Pancreas (tissue), 10 donors: ENCODE measurements at places on chromosomes 3 and 15. TPM values are rescaled to one million over a fixed set of nuclear protein-coding genes. Genes with fewer than 3 reads are reported as not detected.

APOD gene
- 103 TPM for total RNA-seq

SATB1 gene
- 28.2 TPM for total RNA-seq

CNTN3 gene
- total RNA-seq = 2.9 TPM

DUOXA2 gene
- total RNA-seq = 17.0 TPM

- DNase-seq = no peak
Measured at GRCh38 chr3:112425858-112426750, 73.2 kb downstream of the BTLA start.

GRCh38 chr15:89116404-89116803 is 28.1 kb downstream of the ABHD2 start:
- DNase-seq = no peak

GRCh38 chr3:41768363-41768762 is 193.5 kb downstream of the ULK4 start:
- DNase-seq = no peak

GRCh38 chr3:23712656-23713559 is 92.8 kb upstream of the UBE2E1 start:
- DNase-seq = no peak

DNA sequence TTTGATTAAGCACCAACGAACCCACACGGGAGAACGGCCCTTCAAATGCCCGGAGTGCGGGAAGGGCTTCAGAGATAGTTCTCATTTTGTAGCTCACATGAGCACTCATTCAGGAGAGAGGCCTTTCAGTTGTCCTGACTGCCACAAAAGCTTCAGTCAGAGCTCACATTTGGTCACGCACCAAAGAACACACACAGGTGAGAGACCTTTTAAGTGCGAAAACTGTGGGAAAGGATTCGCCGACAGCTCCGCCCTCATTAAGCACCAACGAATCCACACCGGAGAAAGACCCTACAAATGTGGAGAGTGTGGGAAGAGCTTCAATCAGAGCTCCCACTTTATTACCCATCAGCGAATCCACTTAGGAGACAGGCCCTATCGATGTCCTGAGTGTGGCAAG is 8.7 kb downstream of the ZNF774 start:
- no peak for DNase-seq

DNA sequence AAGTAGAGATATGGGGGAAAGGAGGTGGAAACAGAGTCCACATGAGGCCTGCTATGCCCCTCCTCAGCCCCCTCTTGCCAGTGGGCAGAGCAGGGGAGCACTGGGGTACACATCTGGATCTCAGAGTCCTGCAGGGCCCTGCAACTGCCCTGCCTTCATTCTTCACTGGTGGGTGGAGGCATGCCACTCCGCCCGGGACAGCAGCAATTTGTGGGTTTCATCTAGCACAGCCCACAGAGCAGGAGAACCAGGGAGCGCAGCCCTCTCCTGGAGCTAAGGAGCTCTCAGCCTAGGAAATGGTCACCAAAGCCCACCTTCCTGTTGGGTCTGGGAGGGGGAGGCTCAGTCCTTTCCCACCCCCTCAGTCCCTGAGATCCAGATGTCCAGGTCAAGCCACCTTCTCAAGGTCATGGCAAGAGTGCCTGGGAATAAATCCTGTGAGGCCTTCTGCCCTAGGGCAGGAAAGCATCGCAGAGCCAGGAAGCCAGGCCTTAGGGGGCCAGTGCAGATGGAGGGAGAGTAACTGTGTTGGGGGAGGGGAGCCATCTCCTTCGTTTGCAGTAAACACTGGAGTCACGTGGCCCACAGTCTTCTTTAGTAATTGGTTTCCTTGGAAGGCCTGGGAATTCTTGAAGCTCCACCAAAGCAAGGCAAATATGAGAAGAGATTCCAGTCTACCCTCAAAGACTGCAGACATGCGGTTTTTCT is 31.0 kb downstream of the ANP32A start:
- DNase-seq = peak; percentile 23

- no peak for DNase-seq
Measured at GRCh38 chr15:31389576-31389975, 62.9 kb downstream of the KLF13 start.

- no peak for DNase-seq
Measured at GRCh38 chr3:185207931-185208746, 45.7 kb downstream of the EHHADH start.

DNA sequence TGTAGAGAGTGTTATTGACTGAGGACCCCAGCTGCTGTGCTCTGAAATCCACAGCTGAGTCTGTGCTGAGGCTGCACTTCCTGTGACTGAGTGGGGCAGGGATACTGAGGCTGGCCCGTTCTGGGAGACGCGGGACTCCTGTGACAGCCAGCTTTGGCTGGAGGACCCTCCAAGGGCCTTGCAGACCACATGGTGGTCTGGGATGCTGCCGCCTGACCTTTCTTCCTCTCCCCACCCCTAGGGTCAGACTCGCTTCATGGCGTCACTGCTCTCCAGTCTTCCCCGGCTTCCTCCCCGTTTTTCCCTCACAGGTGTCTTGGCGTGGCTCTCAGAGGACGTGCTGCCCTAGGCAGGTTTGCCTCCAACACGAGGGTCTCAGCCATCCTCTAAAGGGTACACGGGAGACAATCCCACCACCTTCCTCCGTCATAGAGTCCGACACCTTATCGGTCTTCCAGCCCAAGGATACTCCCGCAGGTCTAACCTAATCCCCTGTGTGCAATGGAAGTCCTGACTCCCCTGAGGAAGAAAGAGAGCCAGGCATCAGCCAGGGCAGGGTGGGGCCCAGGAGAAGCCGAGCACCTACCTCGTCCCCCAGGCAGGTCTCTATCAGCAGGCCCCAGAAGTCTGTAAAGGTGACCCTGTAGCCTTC is 19.9 kb upstream of the EHD4 start:
- DNase-seq = no peak

DNA sequence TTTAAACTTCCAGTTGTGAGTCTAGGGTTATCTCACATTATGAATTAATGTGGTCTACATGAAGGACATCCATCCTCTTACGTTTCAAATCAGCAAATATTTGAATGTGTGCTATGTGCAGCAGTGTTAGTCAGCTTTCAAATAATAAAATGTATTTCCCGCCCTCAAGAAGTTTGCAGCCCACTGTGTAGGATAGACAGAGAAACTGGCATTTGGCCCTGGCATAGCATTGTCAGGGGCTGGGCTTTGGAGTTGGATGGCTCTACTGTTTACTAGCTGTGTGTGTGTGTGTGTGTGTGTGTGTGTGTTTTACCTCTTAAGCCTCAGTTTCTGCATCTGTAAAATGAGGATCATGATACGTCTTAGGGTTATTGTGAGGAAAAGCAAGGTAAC is 400.5 kb upstream of the C2CD4B start:
- DNase-seq = no peak

DNA sequence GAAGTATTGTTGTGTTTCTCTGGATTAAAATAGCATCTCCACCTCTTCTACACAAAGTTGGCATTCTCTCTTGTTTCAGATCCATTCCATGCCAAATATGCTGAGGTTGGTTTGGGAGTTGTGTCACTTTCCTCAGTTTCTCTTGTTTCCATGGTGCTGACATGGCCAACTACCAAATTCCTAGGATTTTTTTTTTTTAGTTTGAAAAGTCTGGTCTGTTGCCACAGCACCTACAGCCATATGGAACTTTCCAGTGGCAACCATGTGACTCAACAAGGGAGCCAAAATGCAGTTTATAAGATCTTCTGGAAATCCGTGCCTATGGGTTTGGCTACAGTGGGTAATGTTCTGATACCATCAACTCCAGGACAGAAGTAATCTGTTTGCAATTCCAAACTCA is 96.0 kb upstream of the CLSTN2 start:
- DNase-seq = no peak

- DNase-seq = no peak
Measured at GRCh38 chr3:44845528-44846520, 15.9 kb upstream of the TMEM42 start.

DNA sequence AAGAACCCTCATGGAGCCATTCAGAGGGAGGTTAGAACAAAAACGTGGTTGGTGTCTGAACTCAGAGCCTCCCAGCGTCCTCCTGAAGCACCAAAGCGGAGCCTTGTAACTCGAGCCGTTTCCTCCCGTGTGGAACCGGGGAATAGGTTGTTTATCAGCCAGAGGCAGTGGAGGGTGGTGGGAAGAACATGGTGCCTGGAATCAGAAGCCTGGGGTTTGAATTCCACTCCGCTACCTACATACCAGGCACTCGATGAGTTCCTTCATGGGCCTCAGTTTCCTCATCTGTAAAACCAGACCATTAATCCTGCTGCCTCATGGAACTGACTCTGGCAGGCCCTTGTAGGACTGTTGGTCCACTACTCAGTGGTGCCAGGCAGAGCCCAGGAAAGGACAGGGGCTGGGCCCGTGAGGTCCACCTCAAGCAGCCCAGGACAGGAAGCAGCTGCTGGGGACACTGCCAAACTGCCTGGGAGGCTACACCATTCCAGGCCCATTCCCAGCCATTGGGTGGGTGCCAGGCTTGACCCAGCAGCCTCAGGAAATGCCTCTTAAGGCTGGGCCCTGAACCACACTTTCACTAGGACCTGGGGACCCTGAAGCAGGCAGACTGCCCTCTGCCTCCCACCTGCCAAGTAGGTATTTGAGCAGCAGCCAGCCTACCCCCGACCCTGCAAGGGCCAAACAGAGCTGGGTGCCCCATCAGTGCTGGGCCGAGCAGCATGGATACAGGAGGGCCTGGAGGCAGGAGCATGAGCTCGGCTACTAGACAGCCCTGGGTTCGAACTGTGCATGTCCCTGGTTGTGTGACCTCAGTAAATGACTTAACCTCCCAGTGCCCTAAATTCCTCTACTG is 33.4 kb downstream of the PRKCD start:
- DNase-seq = no peak

DNA sequence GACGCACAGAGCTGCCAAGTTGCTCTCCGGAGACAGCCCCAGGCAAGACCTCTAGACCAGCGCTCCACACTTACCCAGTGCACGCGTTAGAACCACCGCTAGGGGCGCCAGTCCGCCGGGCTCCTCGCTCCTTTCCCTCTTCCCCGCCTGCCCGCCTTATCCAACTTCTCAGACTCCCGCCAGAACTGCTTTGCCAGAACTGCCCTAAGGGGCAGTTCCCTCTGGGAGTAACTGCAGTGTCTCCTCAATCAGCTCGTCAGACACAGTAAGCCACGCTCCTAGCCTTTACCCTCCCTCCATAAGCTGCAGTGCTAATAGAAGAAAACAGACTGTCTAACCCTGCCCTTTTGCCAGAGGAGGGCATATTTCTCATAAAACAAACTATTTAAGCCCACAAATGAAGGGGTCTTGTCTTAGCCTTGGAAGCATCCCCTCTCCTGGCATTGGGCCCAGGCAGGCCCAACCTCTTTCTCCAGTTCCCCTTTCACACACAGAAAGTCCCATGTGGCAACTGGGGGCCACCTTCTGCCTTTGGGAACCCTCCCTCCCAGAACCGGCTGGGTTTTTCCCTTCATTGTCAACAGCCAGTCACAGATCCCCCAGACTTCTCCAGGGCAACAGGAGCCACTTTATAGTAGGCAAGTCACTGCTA is 3.7 kb downstream of the BMF start:
- DNase-seq = peak; percentile 92

DNA sequence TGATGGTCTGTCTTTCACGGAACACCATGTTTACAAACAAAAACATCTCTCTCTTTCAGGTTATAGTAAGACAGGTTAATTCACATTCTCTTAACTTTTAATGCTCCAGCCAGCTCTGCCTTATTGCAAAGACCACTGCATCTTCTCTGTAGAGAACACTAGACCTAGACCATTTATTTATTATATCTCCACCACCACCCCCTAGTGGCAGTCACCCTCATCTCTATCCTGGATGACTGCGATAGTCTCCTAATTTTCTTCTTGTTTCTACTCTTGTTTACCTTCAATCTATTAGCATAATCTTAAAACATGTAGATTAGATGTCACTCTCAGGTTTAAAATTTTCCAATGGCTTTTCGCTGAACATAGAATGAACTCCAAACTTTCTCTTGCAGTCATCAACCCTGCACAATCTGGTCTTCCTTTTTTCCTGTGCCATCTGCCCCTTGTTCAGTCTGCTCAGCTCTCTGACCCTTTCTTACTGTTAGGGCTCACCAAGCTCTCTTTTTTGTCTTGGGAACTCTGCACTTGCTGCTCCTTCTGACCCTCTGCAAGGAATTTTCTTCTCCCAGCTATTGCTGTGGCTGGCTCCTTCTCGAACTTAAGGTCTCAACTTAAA is 155.6 kb downstream of the SQOR start:
- no peak for DNase-seq

- DNase-seq = no peak
Measured at GRCh38 chr3:56980798-56981390, 79.6 kb upstream of the SPATA12 start.

- DNase-seq = no peak
Measured at GRCh38 chr3:2246873-2247648, 148.4 kb downstream of the CNTN4 start.

DNA sequence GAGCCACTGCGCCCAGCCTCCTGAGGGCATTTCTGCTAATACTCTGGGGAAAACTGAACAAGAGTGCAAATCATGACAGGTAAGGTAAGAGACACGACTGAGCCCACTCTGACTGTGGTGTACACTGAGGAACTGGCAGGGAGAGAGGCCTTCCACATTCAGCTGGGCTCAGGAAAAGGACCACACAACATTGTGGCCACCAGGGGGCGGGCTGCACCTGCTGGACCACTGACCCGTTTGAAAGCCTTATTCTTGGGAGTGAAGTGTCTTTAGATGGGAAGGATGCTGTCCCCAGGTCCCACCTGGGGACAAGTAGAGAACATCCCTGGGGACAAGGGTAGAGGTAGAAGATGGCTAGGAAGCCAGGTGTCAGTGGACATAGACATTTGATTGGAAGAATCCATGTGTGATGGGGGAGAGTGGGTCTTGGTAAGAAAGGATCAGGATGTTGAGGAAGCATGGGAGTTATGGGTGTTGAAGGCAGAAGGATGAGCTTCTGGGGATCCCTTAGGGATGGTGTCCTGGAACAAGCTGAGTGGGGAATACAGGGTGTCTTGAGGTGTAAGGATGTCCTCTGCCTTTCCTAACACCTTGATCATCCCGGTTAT is 6.2 kb upstream of the CTDSPL start:
- DNase-seq = peak; percentile 77

- no peak for DNase-seq
Measured at GRCh38 chr3:148450819-148451218, 246.9 kb upstream of the AGTR1 start.

- DNase-seq = no peak
Measured at GRCh38 chr3:18575573-18575972, 150.4 kb upstream of the SATB1 start.

GRCh38 chr3:31629054-31629453 is 96.3 kb downstream of the STT3B start:
- no peak for DNase-seq

DNA sequence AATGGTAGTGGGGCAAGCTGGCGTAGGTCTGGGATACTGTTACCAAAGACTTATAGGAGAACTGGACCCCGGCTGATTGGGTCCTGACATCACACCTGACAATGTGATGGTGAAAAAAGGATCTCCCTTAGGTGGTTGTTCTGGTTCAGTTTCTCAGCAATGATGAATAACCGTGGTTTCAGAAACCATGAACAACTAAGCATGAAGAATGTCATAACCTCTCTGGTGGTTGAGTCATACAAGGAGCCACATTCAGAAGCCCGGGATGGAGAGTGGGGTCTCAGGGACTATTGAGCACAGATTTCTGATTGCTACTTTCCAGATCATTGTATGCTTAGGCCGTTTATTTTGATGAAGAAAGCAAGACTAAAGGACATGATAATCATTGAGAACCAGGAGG is 17.4 kb downstream of the GPR160 start:
- DNase-seq = no peak

- no peak for DNase-seq
Measured at GRCh38 chr15:69414701-69415167, 585 bp downstream of the KIF23 start.

- DNase-seq = peak; percentile 52
Measured at GRCh38 chr3:5188419-5189221, 1.1 kb downstream of the EDEM1 start.
